ENCODE measurements at places on chromosomes 3 and 15.

- no peak for DNase-seq
These were observed 18.6 kb downstream of the GOLIM4 start for GRCh38 chr3:168077091-168077490.

GRCh38 chr3:151541178-151541577 is 80.3 kb upstream of the IGSF10 start:
- DNase-seq, result no peak

GRCh38 chr3:186640473-186640818 is 247 bp downstream of the FETUB start:
- no peak for DNase-seq

DNA sequence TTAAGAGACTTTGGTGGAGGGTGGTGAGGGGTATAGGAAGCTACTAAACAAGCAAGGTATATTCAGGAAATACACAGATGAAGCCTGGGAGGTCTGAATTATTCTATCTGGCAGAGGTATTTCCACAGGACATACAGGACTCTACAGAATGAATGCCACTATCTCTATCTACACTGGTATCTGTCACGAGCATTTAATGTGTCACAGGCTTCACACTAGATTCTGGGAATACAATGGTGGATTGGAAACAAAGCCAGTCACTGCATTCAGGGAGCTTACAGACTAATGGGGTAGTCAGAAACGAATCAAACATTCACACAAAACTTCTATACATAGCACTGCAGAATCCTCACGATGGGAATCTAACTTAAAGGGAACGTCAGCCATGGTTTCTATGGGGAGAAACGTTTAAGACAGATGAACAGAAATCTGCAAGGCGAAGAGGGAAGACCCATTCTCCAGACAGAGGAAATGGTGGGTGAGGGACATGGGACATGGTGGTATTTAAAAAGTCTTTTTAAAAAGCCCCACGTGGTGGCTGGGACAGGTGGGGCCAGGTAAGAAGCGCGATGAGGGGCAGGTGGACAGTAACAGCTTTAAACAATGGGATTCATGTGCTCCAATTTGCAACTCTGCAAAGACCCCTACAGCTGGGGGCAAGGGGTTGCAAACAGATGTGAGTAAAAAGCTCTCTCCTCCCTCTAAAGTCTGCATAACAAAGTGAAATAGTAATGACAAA is 16.5 kb downstream of the LRIG1 start:
- DNase-seq, result no peak

DNA sequence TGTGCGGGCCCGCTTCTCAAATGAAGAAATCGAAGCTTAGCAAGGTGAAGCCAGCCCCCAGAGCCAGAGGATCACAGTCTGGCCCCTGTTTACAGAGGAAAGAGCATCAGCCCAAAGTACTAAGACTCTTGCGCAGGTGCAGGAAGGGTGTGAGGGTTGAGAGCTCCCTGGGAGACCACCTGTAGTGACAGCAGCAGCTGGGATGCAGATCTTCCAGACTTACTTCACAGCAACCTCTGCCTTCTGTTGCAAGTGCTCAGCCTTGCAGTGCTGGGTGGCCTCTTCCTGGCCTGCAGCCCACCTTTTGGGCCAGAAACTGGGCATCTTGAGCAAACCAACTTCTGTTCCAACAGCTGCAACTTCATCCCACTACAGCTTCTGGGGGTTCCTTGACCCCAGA is 19.7 kb downstream of the SPATA12 start:
- DNase-seq, result no peak
